ENCODE measurements at places on chromosomes 1 and 21.

GRCh38 chr1:214506972-214507431 lies 44.4 kb downstream of the PTPN14 start:
- DNase-seq: no peak

GRCh38 chr1:84845357-84845756 lies 47.6 kb downstream of the LPAR3 start:
- no peak for DNase-seq

DNA sequence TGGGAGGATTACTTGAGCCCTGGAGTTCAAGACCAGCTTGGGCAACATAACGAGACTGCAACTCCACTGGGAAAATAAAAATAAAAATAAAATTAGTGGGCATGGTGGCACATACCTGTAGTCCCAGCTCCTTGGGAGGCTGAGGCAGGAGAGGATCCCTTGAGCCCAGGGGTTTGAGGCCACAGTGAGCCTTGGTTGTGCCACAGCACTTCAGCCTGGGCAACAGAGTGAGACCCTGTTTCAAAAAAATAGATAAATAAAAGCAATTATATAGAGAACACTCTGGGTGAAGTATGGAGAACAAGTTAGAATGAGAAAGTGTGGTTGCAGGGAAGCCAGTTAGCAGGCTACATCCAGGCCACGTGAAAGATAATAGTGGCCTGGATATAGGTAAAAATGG lies 25.7 kb downstream of the CXADR start:
- no peak for DNase-seq

DNA sequence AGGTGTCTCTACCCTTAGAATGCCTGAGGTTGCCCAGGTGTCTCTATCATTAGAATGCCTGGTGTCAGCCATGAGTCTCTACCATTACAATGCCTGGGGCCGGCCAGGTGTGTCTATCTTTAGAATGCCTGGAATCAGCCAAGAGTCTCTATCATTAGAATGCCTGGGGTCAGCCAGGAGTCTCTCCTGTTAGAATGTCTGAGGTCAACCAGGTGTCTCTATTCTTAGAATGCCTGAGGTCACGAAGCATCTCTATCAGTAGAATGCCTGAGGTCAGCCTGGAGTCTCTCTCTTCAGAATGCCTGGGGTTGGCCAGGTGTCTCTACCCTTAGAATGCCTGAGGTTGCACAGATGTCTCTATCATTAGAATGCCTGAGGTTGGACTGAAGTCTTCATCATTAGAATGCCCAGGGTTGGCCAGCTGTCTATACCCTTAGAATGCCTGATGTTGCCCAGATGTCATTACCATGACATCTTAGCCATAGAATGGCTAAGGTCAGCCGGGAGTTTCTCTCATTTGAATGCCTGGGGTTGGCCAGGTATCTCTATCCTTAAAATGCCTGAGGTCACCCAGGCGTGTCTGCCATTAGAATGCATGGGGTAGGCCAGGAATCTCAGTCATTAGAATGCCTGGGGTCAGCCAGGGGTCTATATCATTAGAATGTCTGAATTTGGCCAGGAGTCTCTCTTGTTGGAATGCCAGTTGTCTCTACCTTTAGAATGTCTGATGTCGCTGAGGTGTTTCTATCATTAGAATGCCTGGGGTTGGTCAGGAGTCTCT lies 44.0 kb downstream of the RNF187 start:
- no peak for DNase-seq

GRCh38 chr1:169577981-169578738 lies 8.1 kb downstream of the F5 start:
- no peak for DNase-seq

DNA sequence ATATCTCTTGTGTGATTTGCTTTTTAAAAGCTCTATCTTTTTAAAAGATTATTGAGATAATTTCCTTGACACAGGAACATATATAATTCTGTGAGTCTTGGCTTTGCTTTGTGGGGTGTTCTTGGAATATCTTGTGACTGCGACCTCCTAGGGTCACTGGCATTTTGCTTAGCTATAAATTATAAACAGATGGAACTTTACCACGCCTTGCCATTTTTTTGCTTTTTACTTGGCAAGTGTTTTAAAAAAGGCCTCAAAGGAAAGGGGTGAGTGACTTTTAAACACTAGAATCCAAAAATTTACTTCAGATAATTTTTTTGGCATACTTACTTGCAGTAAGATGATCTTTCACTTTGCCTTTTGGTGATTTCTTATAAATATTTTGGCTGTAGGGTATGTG lies 43.6 kb downstream of the ALG6 start:
- no peak for DNase-seq

DNA sequence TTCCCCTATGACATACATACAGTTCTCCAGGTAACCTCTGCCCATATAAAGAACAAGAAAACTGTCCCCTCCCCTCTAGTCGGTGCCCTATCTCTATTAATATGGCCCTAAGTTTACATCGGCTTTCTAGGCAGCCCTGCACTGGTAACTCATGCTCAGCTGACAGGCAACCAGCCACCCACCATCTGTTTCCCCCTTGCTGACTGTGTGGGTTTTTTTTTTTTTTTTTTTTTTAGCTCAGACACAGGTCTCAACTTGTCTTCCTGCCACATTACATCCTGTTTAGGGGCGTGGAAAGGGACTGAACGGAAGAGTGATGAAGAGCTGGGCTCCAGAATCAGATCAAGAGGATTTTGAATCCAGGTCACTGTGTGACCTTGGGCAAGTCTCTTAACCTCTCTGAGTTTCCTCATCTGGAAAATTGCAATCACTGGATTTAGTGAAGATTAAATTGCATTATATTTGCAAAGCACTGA lies 14.0 kb downstream of the LAPTM5 start:
- peak; percentile 87 for DNase-seq

- DNase-seq: no peak
These were observed 33.1 kb downstream of the UBE2U start for GRCh38 chr1:64236541-64236954.

GRCh38 chr1:87093286-87093685 lies 178.9 kb downstream of the HS2ST1 start:
- no peak for DNase-seq

DNA sequence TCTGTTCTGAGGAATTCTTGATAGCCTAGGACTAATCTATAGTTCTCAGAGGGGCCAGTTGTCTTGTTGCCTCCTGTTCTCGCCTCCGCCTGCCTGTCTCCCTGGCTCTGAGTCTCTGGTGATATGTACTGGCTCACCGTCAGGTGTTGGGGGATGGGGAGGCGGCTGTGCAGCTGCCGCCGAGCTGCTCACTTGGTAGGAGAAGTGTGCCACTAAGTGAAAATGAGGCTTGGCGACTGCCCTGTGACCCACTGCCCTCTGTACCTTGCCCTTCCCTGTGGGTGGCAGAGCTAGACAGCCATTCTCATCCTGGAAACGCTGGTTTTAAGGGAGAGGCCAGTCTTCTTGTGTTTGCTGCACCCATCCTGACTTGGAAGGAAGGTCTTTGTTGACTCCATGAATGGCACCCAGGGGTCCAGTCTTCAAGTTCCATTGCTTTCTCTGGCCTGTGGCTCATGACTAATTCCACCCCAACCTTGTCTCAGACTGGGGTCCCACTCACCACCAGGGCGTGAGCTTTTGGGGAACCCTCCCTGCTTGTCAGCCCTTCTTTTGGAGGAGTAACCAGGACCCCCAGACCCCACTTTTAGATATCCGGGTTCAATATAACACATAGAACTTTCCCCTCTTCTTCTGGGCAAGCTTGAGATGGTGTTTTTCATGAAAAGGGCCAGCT lies 120.6 kb downstream of the CACNA1E start:
- DNase-seq: no peak

DNA sequence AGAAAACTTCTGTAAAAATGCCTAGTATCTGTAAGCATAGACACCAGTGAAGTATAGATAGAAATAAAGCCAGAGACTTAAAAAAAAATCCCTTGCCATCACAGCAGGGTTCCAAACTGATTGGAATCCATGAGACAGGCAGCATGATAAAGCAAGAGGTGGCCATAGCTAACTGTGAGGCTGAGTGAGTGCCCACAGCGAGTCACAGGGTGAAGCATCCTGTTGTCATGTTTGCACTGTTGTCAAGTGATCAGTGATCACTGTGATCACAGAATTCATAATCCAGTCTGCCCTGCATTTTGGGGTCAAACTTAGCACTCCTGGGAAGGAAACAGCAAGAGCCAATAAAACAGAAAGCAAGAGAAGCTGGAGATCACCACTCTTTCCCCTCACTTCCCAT lies 33.3 kb downstream of the LRRC8B start:
- DNase-seq: no peak

DNA sequence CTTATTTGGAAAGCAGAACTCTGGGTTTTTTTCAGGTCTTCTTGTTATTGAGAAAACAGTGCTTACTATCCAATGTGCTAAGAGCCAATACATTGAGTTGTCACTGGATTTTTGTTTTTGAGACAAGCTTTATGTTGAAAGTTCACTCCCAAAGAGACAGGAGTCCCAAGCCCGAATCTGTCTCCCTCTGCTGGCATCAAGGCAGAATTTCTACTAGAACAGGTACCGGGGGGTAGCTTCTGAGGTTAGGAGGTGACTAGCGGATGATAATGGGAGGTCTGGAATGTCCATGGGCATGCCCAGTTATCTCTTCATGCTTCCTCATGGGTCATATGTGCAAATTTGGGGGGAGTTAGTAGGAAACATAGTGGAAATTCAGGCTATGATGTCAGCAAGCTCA lies 25.1 kb downstream of the ZNF124 start:
- no peak for DNase-seq

DNA sequence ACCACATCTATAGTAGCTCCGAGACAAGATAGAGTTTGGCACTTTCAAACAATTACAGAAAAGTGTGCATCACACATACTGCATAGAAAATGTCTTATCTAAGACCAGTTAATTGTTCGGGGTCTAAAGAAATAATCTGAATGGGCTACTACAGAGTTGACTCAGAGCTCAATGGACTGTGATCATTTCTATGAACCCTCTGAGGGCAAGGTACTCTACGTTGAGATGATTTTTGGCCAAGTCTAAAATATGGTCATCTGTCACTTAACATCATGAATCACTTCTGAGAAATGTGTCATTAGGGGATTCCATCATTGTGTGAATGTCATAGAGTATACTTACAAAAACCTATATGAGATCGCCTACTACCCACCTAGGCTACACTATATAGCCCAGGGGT lies 123.5 kb downstream of the SLC44A5 start:
- no peak for DNase-seq

DNA sequence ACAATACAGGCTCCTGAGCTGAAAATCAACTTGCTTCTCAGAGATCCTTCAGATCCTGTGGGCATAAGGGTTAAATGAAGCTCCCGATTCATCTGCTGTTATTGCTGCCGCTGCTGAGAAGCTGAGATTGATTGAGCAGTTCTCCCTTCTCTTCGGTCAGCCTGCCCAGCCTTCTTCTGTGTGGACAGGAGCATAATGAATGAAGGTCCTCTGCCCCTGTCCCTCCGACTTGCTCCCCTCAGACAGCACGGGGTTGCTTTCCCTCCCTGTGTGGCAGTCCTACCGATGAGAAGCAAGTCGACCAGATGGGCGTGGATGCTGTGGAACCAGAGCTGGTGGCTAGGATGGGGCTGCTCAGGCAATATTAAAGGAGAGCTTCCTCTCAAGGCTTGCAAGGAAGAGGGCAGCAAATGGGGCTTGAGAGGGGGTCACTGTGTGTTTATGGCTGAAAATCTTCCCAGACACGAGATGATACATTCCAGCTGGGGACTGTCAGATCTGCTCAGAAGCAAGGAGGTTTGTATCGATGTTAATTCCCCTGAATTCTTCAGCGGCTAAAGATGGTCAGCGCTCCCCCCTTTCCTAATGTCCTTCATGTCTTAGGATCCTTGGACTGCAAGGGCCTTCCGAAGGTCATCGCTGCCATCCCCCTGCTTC lies 63.9 kb upstream of the GOLT1A start:
- DNase-seq: no peak

DNA sequence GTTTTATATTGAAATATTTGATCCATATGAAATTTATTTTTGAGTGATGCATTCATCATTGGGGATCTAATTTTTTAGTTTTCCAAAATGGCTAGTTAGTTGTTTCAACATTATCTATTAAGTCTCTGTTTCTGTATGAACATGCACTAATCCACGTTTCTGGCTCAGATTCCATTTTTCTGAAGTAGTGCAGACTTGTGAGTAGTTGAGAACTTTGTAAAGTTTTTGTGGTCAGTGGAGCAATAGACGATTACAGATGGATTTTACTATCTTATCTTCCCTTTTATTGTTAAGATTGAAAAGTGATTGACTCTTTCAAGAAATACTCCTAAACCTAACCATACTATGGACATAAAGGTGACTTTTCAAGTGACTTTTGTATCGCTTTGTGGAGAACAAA lies 16.7 kb downstream of the SOAT1 start:
- DNase-seq: no peak

- DNase-seq: no peak
These were observed 5.3 kb downstream of the ATP8B2 start for GRCh38 chr1:154330669-154331068.

DNA sequence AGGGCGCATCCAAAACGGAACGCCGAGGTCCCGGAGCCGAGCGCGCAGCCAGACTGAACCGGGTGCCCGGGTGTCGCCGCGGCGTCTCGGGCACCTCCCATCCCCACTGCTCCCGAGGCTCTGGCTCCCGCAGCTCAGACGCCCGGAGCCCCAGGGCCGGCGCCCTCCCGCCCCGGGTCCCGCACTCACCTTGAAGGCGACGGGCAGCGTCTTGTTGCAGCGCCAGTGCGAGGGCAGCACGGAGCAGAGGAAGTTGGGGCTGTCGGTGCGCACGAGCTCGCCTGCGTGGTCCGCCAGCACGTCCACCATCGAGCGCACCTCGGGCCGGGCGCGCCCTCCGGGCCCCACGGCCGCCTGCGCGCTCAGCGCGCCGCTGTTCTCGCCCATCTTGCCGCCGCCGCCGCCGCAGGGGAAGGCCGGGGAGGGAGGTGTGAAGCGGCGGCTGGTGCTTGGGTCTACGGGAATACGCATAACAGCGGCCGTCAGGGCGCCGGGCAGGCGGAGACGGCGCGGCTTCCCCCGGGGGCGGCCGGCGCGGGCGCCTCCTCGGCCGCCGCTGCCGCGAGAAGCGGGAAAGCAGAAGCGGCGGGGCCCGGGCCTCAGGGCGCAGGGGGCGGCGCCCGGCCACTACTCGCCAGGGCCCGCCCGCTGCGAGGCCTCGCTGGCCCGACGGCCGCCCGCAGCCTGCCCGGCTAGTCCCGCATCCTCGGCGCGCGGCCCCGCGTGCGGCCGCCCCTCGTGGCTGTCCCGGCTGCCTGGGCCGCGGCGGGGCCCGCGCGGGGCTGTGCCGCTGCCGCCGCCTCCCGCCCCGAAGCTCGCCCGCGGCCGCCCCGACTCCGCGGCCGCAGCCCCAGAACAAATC lies 447 bp downstream of the RUNX3 start:
- DNase-seq: peak; percentile 36

Measured in CD4-positive, alpha-beta T cell treated with Interleukin-6 at 100 ng/mL for 8 hours (primary cell).